ENCODE measurements at places on chromosomes 6 and 20.

DNA sequence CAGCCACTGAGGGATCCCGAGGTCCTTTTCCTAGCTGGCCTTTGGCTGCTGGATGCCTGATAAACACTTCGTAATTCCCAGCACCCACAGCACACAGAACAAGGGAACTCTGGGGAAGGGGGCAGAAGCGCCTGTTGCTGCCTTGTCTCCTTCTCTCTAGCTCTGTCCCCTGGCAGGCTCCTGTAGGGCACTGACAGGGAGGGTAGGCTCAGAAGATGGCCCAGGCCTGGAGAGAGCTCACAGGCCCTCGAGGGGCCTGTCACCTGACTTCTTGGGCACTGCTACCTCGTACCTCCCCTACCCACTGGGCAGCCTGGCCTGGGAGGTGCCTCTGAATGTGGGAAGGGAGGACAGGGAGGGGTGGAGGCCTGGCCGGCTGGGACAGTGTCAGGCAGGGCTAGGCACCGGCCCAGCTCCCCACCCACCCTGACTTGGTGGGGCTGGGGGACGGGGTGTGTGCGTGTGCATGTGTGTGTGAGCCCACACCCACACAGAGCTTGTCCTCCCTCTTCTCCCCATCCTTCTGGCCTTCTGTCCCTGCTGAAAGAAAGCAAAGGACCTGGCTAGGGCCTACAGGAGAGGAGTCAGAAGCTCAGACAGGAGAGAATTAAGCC lies 18.1 kb downstream of the C6orf132 start:
- DNase-seq: no peak

DNA sequence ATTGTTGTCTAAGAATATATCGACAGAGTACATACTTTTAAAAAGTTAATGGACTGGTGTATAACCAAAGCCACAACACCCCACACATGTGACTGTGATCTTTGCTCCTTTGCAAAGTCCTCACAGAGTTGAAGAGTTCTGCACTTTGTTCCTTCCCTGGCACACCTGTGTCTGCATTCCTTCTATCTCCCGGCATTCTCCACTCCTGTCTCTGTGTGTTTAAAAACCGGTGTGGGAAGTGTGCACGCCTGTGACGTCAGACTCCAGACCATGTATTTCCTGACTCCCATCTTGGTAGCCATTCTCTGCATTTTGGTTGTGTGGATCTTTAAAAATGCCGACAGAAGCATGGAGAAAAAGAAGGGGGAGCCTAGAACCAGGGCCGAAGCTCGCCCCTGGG lies at the start of gene IYD:
TSS of gene IYD (plus strand) at position 251 of the 400 bp plus-strand sequence. CDS start at position 271, 20 bp downstream.
- DNase-seq: no peak

GRCh38 chr6:84329077-84329476 lies 101.6 kb upstream of the CEP162 start:
- no peak for DNase-seq

GRCh38 chr20:37823296-37823980 lies 79.5 kb upstream of the VSTM2L start:
- no peak for DNase-seq

DNA sequence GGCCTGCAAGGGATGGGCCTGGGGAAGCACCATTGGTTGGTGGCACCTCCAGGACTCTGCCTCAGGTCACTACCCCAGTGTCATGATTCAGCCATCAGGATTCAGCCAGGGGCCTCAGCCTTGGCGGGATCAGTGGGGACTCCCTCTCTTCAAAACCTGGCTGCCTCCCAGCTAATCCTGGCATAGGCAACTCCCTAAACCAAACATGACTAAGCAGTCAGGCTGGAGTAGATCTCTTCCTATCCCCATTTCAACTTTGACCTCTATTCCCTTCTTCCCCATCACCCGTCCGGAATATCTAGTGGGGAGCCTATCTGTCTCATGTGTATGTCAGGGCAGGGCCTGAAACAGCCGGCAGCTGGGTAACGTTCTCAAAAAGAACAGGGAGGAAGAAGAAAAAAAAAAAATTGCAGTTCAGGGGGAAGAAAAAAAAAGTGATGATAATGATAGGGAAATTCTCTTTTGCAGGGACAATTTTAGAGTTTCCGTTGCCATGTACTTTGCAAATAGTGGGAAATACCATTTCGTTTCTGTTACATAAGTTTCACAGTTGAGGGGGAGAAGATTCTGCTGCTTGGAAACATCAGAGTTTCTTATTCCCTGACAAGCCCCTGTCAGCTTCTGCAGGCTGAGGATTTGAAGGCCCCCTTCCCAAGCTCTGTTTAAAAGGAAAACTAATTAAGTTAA lies 4.1 kb upstream of the PREX1 start:
- DNase-seq: no peak
